ENCODE measurements at places on chromosomes 5 and 9.

DNA sequence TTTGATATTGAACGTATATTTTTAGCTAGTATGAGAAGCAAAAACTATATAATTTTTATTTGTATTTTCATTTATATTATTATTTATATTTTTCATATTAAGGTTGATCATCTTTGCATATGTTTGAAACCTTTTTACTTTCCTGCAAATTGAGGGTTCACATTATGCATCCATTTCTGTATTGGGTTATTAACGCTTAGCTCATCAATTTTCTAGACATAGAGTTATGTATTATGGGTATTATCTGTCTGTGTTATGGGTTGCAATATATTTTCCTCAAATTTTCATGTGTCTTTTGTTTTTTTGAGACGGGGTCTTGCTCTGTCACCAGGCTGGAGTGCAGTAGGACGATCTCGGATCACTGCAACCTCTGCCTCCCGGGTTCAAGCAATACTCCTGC lies 2377.0 kb upstream of the WWC1 start:
- DNase-seq: no peak

DNA sequence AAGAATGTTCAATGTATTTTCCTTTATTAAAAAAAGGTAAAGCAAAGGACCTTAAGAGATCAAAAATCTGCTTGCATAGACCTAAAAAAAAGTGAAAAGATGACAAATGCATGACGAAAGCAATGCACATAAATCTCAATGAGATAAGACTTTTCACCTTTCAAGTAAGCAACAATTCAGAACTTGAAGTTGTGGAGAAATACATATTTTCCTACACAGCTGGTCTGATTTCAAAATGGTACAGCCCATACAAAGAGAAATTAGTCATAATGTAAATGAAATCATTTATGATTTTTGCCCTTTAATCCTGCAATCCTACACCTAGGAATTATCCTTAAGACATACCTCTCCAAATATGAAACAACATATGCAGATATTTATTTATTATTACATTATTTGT lies 568.0 kb downstream of the ANXA1 start:
- DNase-seq: no peak

DNA sequence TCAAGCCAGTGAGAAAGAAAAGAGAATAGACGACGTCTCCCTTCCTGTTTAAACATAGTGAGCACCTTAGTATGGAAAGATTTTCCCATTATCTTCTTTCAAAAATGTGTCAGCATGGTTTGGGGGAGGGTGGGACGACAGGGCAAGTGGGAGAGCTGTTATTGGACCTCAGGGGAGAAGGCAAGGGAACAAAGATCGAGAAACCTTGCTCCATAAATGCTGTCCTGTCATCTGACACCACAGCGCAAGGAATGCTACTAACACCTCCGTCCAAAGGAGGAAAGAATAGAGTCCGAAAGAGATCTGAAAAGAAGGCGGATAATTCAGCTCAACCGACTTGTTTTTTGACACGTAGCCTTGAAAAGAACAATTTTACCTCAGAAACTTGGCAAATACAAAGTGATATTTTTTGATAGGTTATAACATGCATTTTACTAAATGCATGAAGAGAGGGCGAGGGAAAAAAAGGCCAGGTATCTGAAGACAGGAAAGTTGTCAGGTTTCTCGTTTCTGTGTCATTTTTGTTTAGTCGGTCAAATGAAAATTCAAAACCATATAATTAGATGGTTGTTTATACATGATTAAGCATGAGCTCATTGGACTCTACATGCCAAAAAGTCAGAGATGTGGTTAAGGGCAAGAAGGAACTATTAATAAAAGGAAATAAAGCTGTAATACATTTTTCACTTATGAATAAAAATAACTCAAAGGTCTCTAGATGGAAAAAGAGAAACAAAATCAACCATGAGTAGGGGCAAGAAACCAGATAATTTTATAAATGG lies 155.7 kb downstream of the GLIS3 start:
- DNase-seq: peak; percentile 67

DNA sequence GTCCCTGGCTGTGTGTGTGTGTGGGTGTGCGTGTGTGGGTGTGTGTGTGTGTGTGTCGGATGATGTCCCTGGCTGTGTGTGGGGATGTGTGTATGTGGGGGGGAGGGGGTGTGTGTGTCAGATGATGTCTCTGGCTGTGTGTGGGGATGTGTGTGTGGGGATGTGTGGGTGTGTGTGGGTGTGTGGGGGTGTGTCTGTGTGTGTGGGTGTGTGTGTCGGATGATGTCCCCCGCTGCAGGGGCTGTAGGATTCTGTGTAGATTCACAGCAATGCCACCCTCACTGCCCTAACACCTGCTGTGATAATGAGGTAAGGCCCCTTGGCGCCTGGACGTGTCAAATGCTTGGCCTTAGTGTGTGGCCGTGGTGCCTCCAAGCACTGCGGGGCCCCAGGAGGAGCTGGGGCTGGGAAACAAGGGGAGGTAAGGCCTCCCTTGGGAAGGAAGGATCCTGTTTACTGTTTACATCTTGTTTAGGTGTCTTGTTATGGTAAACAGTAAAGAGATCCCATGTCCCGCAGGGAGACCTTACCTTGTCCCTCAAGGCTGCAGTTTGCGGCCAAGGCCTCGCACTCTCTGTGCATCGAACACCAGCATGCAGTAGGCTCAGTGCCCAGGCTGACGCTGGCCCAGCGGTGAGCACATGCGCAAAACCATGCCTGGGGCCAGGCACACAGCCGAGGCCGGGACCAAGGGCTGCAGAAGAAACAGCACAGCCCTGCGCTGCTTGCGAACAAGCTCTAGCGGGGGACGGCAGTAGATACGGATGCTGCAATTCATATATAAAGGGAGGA lies 24.1 kb downstream of the AHRR start:
- DNase-seq: no peak

GRCh38 chr5:119951330-119951934 lies 322.1 kb downstream of the FAM170A start:
- DNase-seq: no peak

DNA sequence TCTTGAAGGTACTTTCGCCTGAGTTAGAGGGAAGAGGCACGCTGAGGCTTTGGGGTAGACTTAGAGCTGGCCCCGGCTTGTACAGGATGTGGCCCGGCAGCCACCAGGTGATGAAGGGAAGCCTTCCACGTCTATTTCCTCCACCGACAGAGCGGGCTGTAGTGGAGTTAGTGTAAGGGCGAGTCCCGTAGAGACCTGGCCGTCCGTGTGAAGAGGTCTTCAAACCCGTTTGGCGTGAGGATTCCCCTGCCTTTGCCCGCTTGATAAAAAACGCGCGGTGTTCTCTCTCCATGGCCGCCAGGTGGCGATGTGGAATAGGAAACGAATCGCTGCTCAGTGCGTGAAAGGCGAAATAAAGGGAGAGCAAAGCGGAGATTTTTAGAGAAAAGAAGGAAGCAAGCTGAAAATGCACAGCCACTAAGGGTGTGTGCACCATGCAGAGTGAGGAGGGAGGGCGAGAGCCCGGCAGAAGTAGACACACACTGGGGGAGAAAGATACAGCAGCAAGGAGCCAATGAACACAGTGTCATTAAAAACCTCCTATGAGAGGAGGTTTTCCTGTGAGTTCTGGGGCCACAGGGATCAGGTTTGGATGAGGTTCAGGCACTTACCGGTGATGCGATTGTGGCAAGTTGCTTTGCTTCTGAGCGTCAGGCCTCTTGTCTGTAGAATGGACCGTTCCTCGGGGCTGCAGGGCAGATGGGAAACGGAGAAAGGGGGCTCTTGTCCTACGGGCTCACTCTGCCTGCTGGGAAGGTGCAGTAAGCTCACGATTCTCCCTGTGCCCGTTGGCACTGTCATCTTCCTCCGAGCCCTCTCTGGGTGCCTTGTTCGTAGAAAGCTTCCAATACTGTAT lies 34.2 kb downstream of the STC2 start:
- DNase-seq: peak; percentile 63

- peak; percentile 50 for DNase-seq
These were observed 11.0 kb downstream of the ABLIM3 start for GRCh38 chr5:149152317-149152746.

GRCh38 chr9:32424616-32425015 lies 40.2 kb downstream of the ACO1 start:
- no peak for DNase-seq

- no peak for DNase-seq
These were observed 31.5 kb upstream of the IER5L start for GRCh38 chr9:129209580-129209979.

DNA sequence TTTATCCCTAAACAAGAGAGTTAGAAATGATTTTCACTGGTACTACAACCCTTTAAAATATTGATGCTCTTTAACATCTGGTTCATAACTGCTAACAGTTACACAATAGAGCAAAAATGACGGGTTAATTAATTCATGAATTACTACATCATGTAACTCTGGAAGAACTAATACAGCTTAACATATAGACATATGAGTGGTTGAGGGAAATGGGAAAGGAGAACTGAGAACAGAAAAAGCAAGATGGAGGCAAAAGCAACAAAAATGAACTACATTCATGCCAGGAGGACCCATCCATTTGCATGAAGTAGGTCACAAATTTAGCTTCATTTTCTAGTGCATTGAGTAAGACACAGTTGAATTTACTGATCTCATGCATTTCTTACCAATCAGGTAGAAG lies 61.8 kb downstream of the C9 start:
- DNase-seq: no peak

GRCh38 chr5:31853398-31854135 lies 214.6 kb downstream of the PDZD2 start:
- DNase-seq: no peak

GRCh38 chr9:132582276-132582785 lies at the start of gene BARHL1:
Gene BARHL1 (plus strand): TSS chr9:132582606. CDS start chr9:132582798, 192 bp downstream.
- DNase-seq: no peak

GRCh38 chr9:27160636-27161035 lies 51.6 kb downstream of the TEK start:
- DNase-seq: no peak

GRCh38 chr9:113541019-113541900 lies 77.7 kb downstream of the RGS3 start:
- peak; percentile 44 for DNase-seq

DNA sequence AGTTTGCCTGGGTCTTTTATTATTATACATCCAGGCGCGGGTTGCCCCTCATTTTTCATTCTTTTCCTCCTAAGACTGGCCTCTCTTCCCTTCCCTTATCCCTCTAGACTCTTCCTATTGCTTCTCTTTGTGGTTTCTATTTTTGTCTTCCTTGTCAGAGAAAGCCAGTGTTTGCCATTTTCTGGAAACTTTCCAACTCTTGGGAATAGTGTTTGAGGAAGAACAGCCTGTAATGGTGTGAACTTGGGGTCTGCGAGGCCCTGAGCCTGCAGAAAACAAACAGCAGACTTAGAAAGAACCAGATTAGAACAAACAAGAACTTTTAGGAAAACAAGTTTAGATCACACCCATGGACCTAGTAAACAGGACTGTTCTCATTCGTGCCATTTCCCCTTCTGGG lies 15.5 kb downstream of the PRKACG start:
- DNase-seq: no peak

- no peak for DNase-seq
These were observed 14.6 kb upstream of the TCF7 start for GRCh38 chr5:134099939-134100282.

DNA sequence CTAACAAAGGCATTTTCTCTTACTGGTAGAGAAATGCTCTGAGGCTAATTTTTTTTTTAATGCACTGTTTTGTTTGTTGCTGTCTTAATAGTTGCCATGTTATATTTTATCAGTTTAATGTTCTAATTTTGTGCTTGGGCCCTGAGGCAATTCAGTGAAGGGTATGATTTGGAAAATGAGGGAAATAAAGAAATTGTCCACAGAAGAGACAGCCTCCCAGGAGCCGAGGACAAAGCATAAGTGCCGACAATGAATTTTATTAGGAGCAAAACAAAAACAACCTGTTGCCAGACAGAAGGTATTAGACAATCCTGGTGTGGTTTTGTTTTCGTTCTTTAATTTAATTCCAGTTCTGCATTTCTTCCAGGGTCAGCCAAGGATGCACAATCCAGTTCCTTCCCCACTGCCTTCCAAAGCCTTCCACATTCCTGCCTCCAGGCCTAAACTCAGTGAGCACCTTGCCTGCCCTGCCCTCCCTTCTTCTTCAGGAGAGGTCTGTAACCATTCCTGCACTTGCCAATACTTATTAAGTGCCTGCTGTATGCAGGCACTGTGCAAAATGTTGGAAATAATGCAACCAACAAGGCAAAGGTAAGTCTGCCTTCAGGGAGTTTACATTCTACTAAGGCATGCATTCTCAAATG lies 4.3 kb upstream of the TCOF1 start:
- no peak for DNase-seq

DNA sequence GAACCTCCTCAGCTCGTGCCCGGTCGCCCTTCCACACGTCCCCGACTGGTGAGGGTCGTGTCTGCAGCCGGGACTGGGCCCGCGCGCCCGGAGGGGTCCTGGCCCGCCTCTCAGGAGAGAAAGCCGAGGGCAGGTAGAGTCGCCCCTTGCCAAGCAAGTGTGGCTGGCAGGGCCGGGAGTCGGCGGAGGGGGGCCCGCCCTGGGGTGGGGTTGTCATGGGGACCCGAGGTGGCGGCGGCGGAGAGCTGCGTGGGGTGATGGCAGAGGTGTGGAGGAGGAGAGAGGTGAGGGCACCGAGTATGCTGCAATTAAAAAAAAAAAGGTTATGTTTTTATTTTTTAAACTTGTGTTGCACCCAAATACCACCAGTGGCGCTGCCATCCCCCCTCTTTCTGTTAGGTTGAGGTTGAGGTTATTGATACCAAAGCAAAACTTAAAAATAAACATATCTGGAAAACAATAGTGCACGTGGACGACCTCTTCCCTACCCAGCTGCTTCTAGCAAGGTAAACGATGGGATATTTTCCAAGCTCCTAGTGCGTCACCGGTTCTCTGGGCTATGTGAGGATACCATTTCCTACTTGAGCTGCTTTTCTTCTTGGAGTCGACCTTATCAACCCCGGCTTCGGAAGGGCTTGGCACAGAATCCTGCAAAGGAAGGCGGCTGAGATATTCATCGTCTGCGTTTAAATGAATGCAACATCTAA lies 660 bp downstream of the SCAMP1 start:
- peak; percentile 46 for DNase-seq

DNA sequence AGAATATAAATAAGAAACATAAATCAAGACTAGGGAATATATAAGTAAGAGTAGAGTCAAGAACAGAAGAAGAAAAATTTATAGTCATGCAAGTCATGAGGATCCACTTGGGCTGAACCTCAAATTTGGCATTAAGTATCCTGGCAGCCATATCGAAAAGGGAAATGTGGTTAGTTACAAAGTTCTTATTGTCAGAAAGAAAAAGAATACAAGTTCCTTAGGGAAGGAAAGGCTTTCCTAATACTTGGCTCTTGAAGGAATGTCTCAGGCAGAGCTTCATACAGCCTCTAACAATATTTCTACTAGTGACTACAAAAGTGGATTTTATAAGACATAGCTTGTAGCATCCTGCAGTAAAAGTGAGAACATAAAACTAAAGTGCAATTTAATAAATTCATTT lies 45.4 kb downstream of the TMEM252 start:
- no peak for DNase-seq

GRCh38 chr5:103109277-103109676 lies 10.7 kb downstream of the GIN1 start:
- no peak for DNase-seq

DNA sequence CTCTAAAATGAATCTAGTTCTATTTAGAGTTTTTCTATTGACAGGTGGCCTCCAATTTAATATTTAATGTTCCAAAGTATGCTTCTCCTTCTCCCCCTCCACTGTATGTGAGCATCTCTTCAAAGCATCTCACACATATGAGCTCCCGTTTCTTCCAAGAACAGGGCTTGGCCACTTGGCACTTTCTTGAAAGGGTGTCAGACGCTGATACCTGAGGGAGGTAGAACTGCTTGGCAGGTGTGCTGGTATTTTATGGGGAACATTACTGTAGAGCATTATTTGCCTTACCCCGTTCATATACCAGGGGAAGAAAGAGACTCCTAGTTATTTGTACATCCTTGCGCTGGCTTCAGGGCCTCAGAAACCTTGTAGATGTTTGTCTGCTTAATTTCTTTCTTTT lies 1.9 kb downstream of the RCL1 start:
- no peak for DNase-seq

GRCh38 chr9:12759761-12760160 lies 15.1 kb upstream of the LURAP1L start:
- DNase-seq: peak; percentile 92

Measured in fibroblast of gingiva (primary cell).